ENCODE measurements at places on chromosomes 1 and 21. TPM values are rescaled to one million over a fixed set of nuclear protein-coding genes. Genes with fewer than 3 reads are reported as not detected.

DNA sequence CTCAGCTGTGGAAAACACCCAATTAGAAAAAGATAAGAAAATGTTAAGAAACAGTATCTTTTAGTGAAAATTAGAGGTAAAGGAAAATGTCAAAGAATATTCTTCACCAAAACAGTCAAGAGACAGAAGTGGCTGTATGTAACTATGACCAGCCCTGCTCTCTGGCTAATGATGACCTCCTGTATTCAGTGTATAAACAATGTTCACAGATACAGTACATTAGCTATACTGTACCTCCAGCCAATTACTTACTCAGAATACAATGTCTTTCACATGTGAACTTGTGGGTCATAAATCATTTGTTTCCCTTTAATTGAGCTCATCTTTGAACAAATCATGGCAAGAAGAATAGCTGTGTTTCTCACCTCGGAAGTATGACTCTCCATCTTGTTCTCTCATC, 432.0 kb downstream of the LMO4 start:
- no peak overlapping the region for H3K27ac ChIP-seq
- H3K4me3 ChIP-seq: no peak overlapping the region

CFAP141 gene
- total RNA-seq: not detected

DNA sequence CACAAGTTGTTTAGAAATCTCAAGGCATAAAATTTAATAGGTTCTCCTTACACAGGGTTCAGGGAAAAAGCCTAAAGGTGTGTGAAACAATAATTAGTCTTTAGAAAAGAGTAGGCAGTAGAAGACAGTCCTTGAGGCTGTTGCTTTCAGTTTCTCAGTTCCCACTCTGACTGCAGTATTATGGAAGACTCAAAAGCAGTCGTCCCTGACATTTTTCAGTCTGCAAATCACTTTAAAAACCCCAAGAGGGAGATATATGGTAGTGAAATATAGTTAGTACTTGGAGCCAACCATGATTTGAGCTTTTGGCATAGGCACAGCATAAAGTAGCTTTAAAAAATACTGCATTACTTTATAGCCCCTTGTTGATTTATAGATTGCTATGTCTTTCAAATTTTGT, 299.7 kb downstream of the OLFM3 start:
- H3K4me3 ChIP-seq: no peak overlapping the region
- no peaks in the 10 kb centered on the region for H3K27me3 ChIP-seq
- H3K36me3 ChIP-seq: no peaks in the 10 kb centered on the region
- H3K4me1 ChIP-seq: no peaks in the 10 kb centered on the region

- no peaks in the 10 kb centered on the region for H3K36me3 ChIP-seq
- H3K27me3 ChIP-seq: no peaks in the 10 kb centered on the region
- no peak overlapping the region for H3K27ac ChIP-seq
- no peaks in the 10 kb centered on the region for H3K4me1 ChIP-seq
These were observed 266.9 kb downstream of the TGFB2 start for GRCh38 chr1:218611916-218612585.

OR2T35 gene
- not detected for total RNA-seq

GRCh38 chr1:178784131-178784536, 59.1 kb downstream of the RALGPS2 start:
- no peak for DNase-seq
- H3K27ac ChIP-seq: no peak overlapping the region
- no peaks in the 10 kb centered on the region for H3K4me1 ChIP-seq
- H3K27me3 ChIP-seq: no peaks in the 10 kb centered on the region
- H3K4me3 ChIP-seq: no peak overlapping the region

Data from naive thymus-derived CD4-positive, alpha-beta T cell (primary cell).